ENCODE measurements at places on chromosomes 5 and 9. TPM values are rescaled to one million over a fixed set of nuclear protein-coding genes. Genes with fewer than 3 reads are reported as not detected.
A peak's percentile ranks its signal among the peaks of the same experiment; 100 is the strongest.

- DNase-seq, result no peak
- no peak overlapping the region for H3K27ac ChIP-seq
- no peaks in the 10 kb centered on the region for H3K27me3 ChIP-seq
- no peaks in the 10 kb centered on the region for H3K36me3 ChIP-seq
- no peak overlapping the region for H3K4me3 ChIP-seq
Measured at GRCh38 chr9:125629446-125629845, 77.6 kb downstream of the MAPKAP1 start.

DNA sequence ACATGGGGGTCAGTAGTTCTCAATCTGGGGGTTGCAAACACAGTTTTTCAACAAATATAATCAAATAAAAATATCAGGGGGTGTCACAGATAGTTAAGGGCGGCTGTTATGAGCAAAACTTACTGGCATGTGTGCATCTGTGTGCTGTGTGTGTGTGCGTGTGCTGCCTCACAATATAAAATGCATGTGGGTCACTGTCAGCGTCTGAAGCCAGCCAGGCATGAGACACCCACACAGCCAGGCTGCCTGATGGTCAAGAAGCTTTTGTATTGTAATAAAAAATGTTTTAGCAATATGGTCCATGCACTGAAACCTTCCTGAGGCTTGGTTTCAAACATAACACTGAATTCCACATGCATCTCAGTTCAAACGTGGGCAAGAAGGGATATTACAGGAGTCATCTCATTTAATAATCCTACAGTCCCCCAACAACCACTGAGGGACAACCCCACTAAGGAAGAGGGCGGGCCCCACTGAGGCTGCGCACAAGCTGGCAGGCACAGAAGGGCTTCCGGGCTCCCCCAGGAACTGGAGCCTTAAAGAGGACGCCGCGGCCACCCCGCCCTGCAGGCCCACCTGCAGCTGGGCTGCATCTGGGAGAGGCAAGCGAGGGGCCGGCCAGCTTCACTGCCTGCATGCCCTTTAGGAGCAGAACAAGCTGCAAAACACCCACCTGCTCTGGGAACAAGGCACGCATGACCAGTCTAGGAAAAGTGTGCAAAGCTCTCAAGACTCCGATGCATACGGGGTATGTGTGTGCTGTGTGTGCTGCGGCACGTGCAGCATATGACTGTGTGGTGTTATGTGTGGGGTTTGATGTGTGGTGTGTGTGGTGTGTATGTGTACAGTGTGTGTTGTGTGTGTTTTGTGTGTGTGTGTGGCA is 14.1 kb downstream of the SEMA4D start:
- H3K4me3 ChIP-seq, result peak overlapping the region; percentile 98
- DNase-seq, result peak; percentile 85
- peaks cover 81% of the 10 kb centered on the region for H3K4me1 ChIP-seq

GRCh38 chr9:127393645-127394044 is 3.3 kb upstream of the SLC2A8 start:
- no peak for DNase-seq
- H3K36me3 ChIP-seq, result no peaks in the 10 kb centered on the region

DNA sequence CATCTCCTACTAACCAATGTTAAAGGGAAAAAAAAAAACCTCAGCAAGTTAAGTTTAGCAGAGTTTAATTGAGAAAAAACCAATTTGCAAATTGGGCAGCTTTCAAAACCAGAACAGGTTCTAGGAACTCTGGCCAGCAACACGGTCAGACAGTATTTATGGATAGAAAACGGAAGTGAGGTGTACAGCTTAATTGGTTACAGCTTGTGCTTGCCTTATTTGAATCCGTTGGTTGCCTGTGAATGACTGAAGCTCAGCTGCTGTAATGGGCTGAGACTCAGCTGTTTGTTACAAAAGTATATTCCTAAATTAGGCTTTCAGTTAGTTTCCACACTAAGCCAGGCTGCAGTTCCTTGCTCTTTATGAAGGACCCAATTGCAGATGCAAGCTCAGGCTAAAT is 217.0 kb downstream of the SREK1 start:
- H3K27me3 ChIP-seq, result peaks cover 1% of the 10 kb centered on the region
- no peak overlapping the region for H3K27ac ChIP-seq
- no peak overlapping the region for H3K4me3 ChIP-seq
- DNase-seq, result no peak
- no peaks in the 10 kb centered on the region for H3K4me1 ChIP-seq
- no peaks in the 10 kb centered on the region for H3K36me3 ChIP-seq

- H3K27me3 ChIP-seq, result no peaks in the 10 kb centered on the region
- peaks cover 92% of the 10 kb centered on the region for H3K36me3 ChIP-seq
- no peak overlapping the region for H3K27ac ChIP-seq
Measured at GRCh38 chr5:134794082-134794481, 35.5 kb downstream of the DDX46 start.

- no peaks in the 10 kb centered on the region for H3K36me3 ChIP-seq
- H3K27ac ChIP-seq, result peak overlapping the region; percentile 99
- no peaks in the 10 kb centered on the region for H3K27me3 ChIP-seq
- peak overlapping the region; percentile 95 for H3K4me3 ChIP-seq
- DNase-seq, result no peak
Measured at GRCh38 chr5:163502521-163502920, 2.9 kb upstream of the MAT2B start.

GRCh38 chr5:181222630-181223057 is 437 bp upstream of the TRIM41 start:
- H3K4me3 ChIP-seq, result peak overlapping the region; percentile 87
- no peak for DNase-seq
- H3K27ac ChIP-seq, result peak overlapping the region; percentile 98
- no peaks in the 10 kb centered on the region for H3K27me3 ChIP-seq
- H3K4me1 ChIP-seq, result peaks cover 33% of the 10 kb centered on the region

GRCh38 chr5:168802337-168802736 is 223.2 kb upstream of the PANK3 start:
- no peak overlapping the region for H3K4me3 ChIP-seq
- no peaks in the 10 kb centered on the region for H3K27me3 ChIP-seq
- no peaks in the 10 kb centered on the region for H3K4me1 ChIP-seq
- no peaks in the 10 kb centered on the region for H3K36me3 ChIP-seq

GRCh38 chr9:108759399-108759798 is 96.4 kb downstream of the ACTL7B start:
- H3K4me3 ChIP-seq, result no peak overlapping the region
- H3K27ac ChIP-seq, result no peak overlapping the region
- no peak for DNase-seq
- no peaks in the 10 kb centered on the region for H3K36me3 ChIP-seq
- no peaks in the 10 kb centered on the region for H3K27me3 ChIP-seq

DNA sequence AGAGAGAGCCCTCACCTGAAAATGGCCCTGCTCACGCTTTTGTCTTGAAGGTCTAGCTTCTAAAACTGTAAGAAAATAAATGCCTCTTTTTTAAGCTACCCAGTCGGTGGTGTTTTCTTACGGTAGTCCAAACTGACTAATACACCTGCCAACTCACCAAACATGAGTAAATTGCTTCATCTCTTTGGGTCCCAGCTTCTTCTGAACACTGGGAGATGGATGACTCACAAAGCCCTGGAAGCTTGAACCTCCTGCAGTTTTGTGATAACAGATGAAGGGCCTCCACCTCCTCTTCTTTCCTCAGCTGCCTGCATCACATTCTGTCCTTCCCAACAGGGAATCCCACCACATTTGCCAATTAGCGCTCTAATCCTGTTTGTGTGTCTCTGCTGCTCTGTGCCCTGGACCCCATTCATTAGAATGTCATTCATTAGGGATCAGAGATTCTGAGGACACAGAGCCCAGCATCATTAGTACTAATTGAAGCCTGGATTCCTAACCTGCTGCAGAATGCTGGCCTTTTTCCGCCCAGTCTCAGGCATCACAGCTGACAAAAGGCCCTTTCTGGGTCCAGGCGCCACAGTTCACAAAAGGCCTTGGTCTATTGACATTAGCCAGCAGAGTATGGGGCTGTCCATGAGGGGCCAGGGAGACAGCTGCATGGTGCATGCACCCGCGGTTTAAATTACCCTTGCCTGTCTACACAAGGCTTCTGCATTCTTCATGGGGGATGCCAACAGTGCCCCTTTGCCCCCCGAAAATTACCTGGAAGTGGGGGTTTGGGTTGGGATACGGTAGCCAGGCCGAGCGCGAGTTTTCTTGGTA is 349.3 kb downstream of the SEMA5A start:
- no peaks in the 10 kb centered on the region for H3K4me1 ChIP-seq
- H3K27ac ChIP-seq, result no peak overlapping the region
- H3K4me3 ChIP-seq, result no peak overlapping the region

DNA sequence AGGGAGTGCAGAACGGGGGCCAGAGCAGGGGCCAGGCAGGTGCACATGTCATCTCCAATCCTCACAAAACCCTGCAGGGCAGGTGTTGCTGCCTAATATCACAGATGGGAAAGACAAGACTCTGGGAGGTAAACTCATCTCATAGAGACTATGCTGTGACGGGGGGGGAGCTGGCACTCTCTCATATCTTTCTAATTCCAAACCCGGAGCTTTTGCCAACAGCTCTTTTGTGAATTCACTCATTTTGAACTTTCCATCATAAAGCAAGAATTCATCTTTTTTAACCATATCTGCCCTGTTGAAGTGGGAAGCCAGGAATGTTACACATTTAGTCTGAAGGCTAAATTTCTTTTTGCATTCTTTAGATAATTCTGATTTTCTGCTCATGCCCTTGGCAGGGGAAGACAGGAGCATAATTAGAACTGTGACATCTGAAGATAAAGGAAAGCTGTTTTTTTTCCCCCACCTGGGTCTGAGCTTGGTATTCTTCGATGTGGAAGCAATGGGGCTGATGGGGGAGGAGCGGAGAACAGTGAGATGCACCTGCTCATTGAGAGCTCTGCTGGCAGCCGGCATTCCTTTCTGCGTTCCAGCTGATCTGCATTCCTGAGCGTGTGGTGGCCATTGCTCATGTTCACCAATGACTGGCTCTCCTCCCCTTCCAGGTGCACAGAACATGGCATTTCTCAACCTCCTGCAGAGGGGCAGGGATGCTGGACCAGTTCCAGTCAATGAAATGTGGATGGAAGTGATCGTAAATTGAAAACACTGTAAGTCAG is 159.2 kb downstream of the NSG2 start:
- no peak overlapping the region for H3K4me3 ChIP-seq
- H3K27ac ChIP-seq, result no peak overlapping the region
- no peaks in the 10 kb centered on the region for H3K4me1 ChIP-seq
- no peak for DNase-seq

- H3K27ac ChIP-seq, result no peak overlapping the region
- H3K4me3 ChIP-seq, result no peak overlapping the region
- no peak for DNase-seq
- H3K27me3 ChIP-seq, result peaks cover 14% of the 10 kb centered on the region
- peaks cover 3% of the 10 kb centered on the region for H3K4me1 ChIP-seq
Measured at GRCh38 chr5:135026645-135027265, 7.3 kb downstream of the PITX1 start.

DNA sequence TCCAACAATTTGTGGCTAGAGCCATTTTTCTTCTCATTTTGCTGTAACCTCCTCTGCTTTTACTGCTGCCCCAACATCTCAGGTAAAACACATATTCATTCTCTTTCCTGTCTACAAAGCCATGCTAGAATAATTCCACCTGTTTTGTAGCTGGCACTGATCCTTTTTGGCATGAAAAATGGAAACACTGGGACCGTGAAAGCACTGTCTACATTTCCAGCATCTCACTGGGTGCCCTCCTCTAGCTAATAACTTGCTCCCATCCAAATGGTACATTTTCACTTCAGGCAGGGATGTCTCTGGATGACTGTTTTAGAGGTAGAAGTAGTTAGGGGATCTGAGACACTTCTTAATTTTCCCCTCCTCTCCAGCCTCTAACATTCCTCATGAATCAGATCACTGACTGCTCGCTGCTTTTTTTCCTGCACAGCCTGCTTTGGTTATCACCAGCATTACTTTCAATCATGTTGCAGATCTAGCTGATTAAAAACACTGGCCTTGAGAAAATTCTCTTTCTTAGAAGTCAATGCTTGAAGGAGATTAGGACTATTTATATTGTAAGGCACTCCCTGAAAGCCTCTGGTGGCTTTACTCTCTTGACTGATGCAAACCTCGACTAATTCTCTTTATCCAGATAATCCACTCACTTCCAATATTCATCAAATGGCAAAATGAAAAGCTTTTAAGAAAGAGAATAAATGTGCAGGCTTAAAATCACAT is 1312.6 kb upstream of the DMAC1 start:
- no peak overlapping the region for H3K4me3 ChIP-seq
- H3K36me3 ChIP-seq, result no peaks in the 10 kb centered on the region
- no peak overlapping the region for H3K27ac ChIP-seq
- no peak for DNase-seq
- H3K27me3 ChIP-seq, result no peaks in the 10 kb centered on the region

GRCh38 chr9:131982671-131983239 is 96.9 kb downstream of the MED27 start:
- no peak for DNase-seq
- H3K27ac ChIP-seq, result no peak overlapping the region
- no peak overlapping the region for H3K4me3 ChIP-seq
- no peaks in the 10 kb centered on the region for H3K36me3 ChIP-seq
- no peaks in the 10 kb centered on the region for H3K27me3 ChIP-seq

DNA sequence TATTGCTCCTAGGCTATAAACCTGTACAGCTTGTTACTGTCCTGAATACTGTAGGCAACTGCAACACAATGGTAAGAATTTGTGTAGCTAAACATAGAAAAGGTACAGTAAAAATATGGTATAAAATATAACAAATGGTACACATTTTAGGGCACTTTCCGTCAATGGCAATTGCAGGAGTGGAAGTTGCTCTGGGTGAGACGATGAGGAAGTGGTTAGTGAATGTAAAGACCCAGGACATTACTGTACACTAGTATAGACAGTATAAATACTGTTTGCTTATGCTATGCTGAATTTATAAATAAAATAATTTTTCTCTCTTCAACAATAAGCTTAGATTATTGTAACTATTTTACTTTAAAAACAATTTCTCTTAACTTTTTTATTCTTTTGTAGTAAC is 15.6 kb upstream of the ADRB2 start:
- peaks cover 4% of the 10 kb centered on the region for H3K27me3 ChIP-seq
- H3K4me1 ChIP-seq, result peaks cover 17% of the 10 kb centered on the region
- H3K36me3 ChIP-seq, result no peaks in the 10 kb centered on the region
- H3K27ac ChIP-seq, result no peak overlapping the region
- DNase-seq, result no peak
- H3K4me3 ChIP-seq, result no peak overlapping the region

DNA sequence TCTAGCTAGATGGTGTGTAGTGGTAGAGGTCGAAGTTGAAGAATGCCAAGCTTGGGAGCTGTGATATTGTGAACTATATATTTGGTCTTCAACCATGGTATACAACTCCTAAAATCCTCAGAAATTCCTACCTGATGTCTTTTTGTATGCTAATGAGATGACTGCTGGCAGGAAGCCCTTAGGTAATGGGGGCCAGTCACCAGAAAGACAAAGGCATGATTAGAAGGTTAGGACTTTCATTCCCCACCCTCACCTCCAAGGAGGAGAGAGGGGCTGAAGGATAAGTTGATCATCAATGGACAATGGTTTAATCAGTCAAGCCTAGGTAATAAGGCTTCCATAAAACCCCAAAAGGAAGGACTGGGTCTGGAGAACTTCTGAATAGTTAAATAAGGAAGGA is 285.7 kb upstream of the POU5F2 start:
- peaks cover 24% of the 10 kb centered on the region for H3K36me3 ChIP-seq
- no peak overlapping the region for H3K4me3 ChIP-seq
- DNase-seq, result no peak
- no peaks in the 10 kb centered on the region for H3K27me3 ChIP-seq
- H3K27ac ChIP-seq, result no peak overlapping the region
- H3K4me1 ChIP-seq, result no peaks in the 10 kb centered on the region

FSTL4 gene
- 0.57 TPM for total RNA-seq

GDA gene
- total RNA-seq, result not detected

S100Z gene
- 1.7 TPM for total RNA-seq

PHF24 gene
- not detected for total RNA-seq

EIF4E1B gene
- not detected for total RNA-seq

GRXCR2 gene
- total RNA-seq, result not detected

DNM1 gene
- 1.5 TPM for total RNA-seq

EPB41L4A gene
- total RNA-seq, result not detected

GARNL3 gene
- 4.3 TPM for total RNA-seq

DIPK1B gene
- 1.3 TPM for total RNA-seq

Measured in CD4-positive, CD25-positive, alpha-beta regulatory T cell (primary cell).